ENCODE measurements at places on chromosomes 12 and 14.

DNA sequence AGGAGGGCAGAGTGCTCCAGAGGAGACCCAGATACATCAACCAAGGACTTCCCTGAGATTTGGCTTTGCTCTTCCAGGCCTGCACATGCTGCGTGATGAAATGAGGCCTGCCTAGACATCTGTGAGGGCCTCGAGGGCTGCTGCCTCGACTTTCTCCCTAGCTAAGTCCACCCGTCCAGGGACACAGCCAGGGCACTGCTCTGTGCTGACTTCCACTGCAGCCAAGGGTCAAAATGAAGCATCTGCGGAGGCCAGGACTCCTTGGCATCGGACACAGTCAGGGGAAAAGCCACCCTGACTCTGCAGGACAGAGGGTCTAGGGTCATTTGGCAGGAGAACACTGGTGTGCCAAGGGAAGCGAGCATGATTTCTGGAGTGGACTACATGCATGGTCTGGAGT is 10.7 kb downstream of the SLC25A47 start:
- DNase-seq, result no peak

DNA sequence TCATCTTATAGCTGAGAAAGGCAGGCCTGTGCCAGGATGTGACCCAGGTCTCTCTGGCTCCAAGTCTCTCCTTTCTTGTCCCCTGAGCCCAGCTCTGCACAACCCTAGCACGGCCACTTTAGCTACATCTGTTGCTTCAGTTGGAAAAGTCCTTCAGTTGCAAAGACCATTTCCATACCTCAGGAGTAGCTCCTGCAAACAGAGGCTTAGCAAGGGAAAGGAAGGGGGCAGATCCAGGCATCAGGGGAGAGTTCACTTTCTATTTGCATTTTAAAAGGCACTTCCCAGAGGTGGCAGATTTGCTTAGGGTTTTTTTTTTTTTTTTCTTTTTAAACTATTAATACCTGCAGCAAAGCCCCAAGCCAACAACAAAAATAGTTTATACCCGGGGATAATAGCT is 3.0 kb upstream of the PITPNM2 start:
- DNase-seq, result no peak

DNA sequence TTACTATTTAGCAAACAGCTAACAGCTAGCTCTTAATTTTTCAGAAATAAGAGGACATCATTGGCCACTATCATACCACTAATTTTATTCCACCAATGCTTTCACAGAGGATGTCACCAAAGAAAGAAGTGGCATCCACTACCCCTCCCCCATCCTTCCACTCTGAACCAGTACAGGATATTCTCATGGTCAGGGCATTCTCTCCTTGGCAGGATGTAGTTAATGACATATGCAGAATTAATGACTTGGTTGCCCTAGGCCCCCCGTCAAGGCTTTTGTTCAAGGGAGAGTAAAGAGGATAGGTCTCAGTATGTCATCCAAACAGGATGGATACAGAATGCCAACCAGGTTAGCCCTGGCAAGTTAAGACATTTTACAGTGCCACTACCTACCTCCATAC is 18.9 kb upstream of the NUP107 start:
- no peak for DNase-seq

DNA sequence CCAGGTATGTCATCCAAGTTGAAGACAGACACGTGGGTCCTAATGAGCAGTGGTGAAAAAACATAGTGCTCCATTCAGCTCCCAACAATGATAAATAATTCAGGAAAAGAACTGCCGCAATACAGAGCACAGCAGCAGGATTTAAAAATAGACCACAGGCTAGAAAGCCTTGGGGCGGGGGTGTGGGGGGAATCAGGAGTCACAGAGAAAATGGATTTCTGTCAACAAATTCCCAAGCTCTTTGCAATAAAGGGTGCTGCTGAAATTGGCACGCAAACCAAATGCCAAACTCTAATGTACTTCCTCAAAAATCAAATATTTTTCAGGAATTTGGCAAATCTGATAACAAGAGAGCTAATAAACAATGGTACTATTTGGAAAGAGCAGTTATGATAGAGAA is 58.6 kb downstream of the R3HDM2 start:
- DNase-seq, result no peak

DNA sequence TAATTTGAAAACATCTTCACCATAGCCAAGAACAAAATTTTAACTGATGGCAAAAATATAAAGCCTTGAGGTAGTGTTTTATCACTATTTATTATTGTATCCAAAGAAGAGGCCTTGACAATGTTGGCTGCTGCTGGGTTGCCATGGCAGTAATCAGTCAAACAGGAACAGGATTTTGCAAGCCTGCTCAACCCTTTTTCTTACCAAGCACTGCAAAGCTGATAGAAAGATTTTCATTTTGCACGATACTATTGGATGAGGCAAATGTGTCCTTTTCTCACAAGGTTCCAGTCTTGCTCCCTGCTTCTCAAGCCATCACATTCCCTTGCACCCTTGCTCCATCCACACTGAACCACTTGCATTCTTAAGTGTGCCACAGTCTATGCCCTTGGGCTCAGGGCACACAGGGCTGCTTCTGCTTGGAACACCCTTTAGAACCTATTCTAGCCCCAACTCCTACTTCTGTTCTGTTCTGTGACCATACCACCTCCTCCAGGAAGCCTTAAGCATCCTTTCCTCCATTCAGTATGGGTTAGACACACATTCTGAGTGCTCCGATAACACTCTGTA is 76.5 kb upstream of the AMIGO2 start:
- no peak for DNase-seq

DNA sequence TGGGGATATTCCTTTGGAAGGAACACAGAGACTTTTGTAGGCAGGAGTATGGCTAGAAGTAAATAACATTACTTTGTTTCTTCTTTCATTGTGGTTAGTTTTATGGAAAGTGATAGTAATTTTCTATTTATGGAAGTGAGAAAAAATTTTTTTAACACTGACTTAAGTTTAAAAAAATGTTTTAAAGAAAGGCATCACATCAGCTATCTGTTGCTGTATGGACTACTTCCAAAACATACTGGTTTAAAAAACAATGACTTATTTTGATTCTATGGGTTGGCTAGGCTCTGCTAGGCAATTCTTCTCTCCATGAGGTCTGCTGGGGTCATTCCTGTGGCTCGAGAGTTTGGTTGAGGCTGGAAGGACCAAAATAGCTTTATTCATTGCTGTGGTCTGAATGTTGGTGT is 31.7 kb upstream of the SLC38A2 start:
- DNase-seq, result no peak

DNA sequence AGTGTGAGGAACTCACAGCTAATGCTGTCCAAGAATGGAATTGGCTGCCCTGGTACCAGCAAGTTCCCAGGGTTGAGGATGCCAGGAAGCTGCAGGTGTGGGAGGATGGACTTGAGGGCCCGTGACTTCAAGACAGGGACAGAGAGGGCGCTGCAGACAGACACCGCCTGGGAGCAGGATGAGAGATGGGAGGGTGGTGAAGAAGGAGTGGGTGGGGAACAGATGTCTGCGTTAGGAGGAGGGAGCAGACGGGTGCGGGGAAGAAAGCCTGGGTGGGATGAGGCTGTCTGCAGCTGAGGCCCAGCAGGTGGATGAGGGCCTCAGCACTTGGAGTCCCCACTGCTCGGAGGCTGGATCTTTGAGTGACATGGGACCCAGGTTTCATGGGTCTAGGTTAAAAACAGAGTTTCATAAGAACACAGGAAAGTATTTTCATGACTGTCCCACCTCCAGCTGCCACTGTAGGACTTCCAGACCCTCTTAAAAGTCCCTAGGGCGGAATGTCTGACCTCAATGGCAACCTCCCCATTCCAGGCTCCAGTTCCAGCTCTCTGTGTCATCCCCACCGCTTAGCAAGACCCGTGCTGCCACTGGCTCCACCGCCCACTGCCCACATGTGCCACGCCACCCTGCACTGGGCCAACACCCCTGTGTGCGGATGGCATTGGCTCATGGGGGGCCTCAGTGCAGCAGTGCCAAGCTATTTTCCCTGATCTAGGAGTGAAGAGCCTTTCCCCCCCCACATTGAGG is 70.3 kb upstream of the SCN8A start:
- DNase-seq, result no peak

- no peak for DNase-seq
Measured at GRCh38 chr14:93041830-93042229, 73.9 kb downstream of the ITPK1 start.

DNA sequence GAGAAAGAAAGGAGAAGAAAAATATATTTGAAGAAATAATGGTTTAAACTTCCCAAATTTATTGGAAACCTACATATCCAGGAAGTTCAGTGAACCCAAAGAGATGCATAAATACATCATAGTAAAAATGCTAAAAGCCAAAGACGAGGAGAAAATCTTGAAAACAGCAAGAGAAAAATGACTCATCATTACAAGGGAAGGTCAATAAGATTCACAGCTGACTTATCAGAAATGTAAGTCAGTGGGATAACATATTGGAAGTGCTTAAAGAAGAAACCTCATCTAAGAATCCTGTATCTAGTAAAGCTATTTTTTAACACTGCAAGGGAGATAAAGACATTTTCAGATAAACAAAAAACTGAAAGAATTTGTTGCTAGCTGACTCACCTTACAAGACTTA is 19.9 kb downstream of the RIC8B start:
- DNase-seq, result no peak

GRCh38 chr12:67759829-67760228 is 111.3 kb downstream of the DYRK2 start:
- DNase-seq, result no peak

- no peak for DNase-seq
Measured at GRCh38 chr14:26328791-26329190, 269.0 kb downstream of the NOVA1 start.

GRCh38 chr14:42944284-42944683 is 1337.6 kb downstream of the LRFN5 start:
- DNase-seq, result no peak

DNA sequence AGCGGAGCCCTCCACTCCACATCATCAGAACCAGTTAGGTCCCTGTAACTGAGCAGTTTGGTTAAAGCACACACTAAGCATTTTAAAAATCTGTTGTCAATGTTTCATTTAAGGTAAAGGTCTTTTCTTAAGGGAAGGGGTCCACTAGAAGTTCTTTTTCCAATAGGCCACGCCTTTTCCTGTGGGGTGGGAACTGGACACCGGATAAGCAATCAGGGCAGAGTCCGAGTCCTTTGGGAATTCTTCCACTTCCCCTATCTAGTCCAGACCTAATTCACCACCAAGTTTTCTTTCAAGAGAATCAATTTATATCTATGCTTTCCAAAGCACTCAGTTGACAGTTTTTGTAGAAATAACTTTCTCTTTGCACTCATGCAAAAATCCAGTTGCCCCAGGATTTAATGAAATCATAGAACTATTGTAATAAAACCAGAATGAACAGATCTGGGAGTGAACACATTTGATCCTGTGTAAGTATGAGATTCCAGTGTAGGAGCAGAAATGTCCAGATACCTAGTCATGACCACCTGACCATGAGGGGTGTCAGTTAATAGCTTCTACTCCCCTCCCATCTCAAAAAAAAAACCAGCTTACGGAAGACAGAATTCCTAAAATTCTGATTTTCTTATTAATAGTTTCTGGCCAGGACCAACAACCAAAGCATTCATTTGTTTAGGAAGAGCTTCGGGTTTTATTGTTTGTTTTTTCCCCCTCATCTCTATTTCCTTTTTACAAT is 11.7 kb downstream of the VPS37B start:
- no peak for DNase-seq

GRCh38 chr12:87382436-87382835 is 646.8 kb downstream of the C12orf50 start:
- no peak for DNase-seq

- DNase-seq, result no peak
Measured at GRCh38 chr14:60951776-60952435, 29.0 kb downstream of the TRMT5 start.

- no peak for DNase-seq
Measured at GRCh38 chr12:131348231-131348630, 362.7 kb upstream of the SFSWAP start.

GRCh38 chr12:84585776-84586395 is 326.7 kb downstream of the SLC6A15 start:
- no peak for DNase-seq

GRCh38 chr12:31406345-31406744 is 80.4 kb upstream of the SINHCAF start:
- no peak for DNase-seq

- DNase-seq, result no peak
Measured at GRCh38 chr14:67512463-67513310, 20.4 kb upstream of the PLEKHH1 start.

- DNase-seq, result no peak
Measured at GRCh38 chr12:109567296-109567695, 6.0 kb downstream of the MMAB start.

DNA sequence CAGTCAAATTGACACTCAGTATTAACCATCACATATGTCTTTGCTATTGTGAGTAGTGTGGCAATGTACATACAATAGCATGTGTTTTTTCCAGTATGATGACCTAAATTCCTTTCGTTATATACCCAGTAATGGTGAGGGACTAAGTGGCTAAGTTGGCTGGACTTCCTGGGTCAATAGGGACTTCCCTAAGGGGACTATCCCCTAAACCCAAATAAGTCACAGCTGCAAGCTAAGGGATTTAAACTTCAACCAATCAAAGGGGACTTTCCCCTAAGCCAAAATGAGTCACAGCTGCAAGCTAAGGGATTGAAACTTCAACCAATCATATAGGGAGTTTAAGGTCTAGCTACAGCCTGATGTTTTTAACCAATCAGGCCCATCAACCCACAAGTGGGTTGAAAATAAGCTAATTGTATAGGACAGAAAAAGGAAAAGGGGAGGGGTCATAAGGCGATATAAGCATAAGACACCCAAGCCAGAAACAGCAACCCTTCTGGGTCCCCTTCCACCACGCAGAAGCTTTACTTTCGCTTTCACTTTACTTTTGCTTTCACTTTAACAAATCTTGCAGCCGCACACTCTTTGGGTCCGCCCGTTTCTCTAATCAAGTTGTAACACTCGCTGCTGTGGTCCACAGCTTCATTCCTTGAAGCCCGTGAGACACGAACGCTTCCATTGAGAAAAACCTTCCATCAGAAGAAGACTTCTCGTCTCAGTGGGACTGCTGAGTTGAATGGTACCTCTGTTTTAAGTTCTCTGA is 404.4 kb downstream of the FLRT2 start:
- DNase-seq, result no peak

GRCh38 chr12:53746592-53747092 is 5.1 kb downstream of the CISTR start:
- peak; percentile 95 for DNase-seq

DNA sequence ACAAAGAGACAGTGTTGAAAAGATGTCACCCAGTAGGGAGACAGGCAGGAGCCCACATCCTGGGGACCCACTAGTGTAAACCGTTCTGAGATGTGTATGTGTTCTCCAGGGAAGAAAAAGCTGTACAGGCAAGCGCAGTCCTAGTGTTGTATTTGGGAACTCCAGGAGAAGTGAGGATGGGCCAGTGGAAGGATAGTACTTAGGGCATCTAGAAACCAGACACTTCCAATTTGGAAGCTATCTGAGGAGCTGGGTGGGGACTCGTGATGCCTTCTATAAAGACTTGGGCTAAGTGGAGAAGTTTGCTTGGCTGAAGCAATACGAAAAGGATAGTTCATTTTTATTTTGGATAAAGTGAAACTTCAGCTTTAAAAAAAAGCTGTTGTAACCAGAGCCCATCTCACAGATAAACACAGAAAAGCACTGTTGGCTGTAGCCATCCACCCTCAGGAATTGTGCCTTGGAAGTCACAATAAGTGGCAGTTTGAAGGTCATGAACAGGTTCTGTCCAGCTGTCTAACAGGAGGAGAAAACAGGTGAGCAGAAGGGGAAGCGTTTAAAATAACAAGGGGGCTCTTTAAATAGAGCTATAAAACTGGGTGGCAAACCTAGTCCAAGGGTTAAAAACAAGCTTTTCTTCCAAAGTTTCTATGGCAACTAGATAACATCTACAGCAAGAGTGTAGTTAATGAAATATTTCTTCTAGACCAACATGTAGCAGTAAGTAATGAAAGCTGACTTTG is 108.0 kb upstream of the ARHGAP5 start:
- no peak for DNase-seq

- peak; percentile 23 for DNase-seq
Measured at GRCh38 chr12:3084742-3085141, 7.6 kb downstream of the TSPAN9 start.
